ENCODE measurements at places on chromosomes 1 and 21. TPM values are rescaled to one million over a fixed set of nuclear protein-coding genes. Genes with fewer than 3 reads are reported as not detected.

The FCRL5 gene
- total RNA-seq, result 1.1 TPM

- DNase-seq, result no peak
Observed at GRCh38 chr1:179478370-179478769, 97.4 kb downstream of the NPHS2 start.

DNA sequence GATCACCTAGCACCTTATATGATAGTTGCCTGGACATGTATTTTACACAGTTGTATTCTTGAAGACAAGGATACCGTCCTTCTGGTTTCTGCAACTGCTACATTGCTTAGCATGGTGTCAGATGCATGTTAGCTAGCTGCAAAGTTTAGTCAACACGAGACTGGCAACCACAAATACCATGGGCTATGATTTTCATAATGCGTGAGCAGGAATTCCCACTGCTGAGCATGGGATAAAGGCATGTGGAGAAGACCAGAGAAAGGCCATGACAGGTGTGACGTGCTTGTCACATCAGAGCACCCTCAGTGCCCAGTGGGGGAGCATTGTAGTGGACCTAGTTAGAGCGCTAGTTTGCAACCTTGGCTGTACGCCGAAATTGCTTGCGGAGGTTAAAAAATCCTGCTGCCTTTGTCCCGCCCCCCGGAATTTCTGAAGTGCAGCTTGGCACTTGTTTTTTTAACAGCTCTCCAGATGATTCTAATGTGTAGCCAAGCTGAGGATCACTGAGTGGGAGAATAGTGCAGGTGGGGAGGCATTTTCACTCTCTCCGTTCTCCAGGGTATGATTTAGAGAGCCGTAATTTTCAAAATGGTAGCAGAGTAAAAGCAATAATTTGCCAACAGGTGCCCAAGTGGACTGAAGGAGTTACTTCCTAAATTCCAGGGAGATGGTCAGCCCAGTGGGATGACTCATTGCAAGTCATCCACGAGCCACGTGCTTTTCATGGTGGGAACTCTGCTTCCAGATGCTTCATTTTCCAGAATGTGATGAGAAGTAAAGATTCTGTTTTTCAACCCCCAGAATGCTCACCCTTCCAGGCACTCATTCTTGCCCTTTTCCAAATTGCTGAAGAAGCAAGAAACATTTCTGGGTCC lies 81.0 kb downstream of the CNIH3 start:
- no peak for DNase-seq

GRCh38 chr1:179529482-179530195 lies 46.1 kb downstream of the NPHS2 start:
- DNase-seq, result peak; percentile 77

DNA sequence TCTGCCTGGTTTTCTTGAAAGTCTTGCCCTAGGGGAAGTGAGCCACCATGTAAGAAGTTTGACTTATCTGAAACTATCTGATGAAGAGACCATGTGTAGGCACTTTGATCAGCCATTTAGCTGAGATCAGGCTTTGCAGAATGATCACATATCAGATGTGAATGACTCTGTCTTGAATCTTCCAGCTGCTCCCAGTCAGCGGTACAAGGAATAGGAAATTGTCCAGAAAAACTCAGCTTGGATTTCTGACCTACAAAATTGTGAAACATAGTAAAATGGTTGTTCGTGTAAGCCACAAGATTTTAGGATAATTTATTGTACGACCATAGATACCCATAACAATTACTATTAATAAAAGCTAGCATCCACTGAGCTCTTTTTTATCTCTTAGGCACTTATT lies 41.9 kb upstream of the NTNG1 start:
- DNase-seq, result no peak
